Mesenteric fat pad (tissue), 1 donor: ENCODE measurements at places on chromosomes 5 and 9. TPM values are rescaled to one million over a fixed set of nuclear protein-coding genes. Genes with fewer than 3 reads are reported as not detected.

DNA sequence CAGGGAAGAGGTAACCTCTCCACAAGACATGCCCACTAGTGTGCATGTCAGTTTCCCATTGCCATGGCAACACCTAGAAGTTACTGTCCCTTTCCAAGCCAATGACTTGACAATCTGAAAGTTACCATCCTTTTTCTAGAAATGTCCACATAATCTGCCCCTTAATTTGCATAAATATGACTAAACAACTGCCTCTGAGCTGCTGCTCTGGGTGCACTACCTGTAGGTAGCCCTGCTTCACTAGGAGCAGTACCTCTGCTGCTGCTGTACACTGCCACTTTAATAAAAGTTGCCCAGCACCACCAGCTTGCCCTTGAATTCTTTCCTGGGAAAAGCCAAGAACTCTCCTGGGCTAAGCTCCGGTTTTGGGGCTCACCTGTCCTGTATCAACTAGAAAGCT lies 392.4 kb downstream of the NTRK2 start:
- no peak for DNase-seq

DNA sequence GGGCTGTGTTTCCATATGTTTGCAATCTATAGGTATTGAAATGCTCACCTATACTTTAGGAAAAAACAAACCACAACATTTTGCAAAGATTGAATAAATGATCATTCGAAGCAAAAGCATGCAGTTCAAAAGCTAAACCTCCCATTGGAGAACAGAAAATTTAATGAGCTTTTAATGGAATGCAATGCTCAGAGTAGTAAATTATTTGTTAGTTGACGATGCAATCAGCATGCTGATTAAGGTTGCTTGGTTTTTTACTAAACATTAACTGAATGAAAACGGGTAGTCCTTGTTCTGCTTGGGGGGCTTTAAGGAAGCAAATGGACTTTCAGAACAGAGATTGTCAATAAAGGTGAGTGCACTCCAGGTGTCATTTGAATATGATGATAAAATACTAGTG lies 123.3 kb upstream of the TMEM161B start:
- DNase-seq = no peak

- no peak for DNase-seq
Measured at GRCh38 chr9:19583890-19584289, 175.1 kb downstream of the ACER2 start.

- DNase-seq = no peak
Measured at GRCh38 chr5:50730336-50730735, 63.9 kb downstream of the PARP8 start.

- no peak for DNase-seq
Measured at GRCh38 chr9:71210326-71210725, 88.9 kb upstream of the TRPM3 start.

DNA sequence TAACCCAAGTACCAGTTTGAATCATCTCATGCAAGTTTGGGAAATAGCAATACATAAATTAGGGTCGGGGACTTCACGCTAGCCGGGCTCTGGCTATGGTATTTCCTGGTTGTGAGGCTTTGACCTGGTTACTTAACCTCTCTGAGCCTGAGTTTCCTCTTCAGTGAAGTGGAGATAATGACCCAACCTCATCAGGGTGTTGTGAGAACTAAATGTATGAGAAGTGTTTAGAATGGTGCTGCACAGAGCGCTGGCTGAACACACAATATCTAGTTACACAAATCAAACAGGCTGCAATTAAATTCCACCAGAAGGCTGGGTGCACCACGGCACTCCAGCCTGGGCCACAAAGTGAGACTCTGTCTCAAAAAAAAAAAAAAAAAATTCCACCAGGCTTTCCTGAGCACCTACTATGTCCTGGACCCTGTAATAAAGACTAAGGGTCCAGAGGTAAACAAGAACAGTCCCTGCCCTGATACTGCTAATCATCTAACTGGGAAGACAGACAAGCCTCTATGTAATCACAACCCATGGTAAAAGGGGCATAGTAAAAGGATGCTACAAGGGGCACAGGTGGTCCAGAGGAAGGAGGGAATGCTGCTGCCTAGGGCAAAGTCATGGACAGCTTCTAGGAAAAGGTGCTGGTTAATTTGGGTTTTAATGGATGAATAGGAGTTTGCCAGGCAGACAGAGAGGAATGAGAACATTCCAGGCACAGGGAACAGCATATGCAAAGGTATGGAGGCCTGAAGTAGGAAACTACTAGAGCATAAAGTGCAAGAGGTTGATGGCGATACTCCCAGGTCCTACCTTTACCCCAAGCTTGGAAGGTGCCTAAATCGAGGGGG lies 27.7 kb downstream of the DUSP1 start:
- no peak for DNase-seq

DNA sequence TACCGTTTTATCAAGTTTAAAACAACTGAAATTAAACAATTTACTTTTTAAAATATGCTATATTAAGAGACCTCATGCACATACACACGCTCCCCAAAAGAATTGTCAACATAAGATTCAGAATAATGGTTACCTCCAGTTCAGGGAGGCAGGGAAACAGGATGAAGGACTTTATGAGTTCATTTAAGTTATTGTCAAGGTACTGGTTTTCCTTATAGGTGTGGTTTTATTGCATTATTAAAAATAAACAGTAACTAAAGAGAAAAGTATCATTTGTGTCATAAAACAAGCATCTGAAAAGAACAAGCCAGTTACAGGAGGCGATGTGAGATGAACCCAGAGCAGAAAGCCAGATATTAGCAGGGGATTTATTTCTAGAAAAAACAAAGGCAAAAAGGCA lies 2376.7 kb downstream of the MAT2B start:
- DNase-seq = no peak

GRCh38 chr9:12640016-12640587 lies 53.1 kb upstream of the TYRP1 start:
- DNase-seq = no peak

GRCh38 chr5:15425766-15426165 lies 74.2 kb upstream of the FBXL7 start:
- no peak for DNase-seq

DNA sequence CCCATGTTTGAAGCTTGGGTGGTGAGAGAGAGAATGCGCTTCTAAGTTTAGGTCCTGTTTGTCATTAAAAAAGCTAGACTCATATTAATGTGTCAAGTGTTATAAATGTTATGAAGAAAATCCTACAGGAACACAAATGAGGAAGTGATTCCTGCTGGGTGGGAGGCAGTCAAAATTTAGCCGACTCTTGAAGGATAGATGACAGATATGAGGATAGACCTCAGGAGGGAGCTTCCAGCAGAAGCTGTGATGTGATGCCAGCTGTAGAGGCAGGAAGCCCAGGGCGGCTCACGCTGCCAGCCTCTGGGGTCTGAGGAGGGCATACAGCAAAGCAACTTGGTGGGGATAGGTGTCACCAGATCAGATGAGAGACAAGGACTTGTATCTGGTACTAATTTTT lies 74.7 kb upstream of the ADAMTS16 start:
- DNase-seq = no peak

DNA sequence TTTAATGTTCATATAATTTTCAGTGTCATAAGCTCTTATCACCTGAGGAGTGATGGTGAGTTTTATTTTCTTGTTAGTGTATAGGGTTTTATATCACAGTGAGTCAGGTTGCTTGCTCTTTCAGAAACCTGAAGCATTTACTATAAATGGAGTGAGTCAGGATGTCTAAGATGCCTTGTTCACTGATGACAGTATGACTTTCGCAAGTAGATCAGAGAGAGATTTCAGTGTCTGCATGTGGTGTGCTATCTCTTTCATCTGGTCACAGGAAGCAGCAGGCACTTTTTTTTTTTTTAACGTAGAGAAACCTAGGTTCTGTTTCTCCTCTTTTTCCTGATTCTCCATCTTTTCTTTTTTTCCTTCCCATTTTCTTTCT lies 237.1 kb downstream of the DMRTA1 start:
- no peak for DNase-seq

GRCh38 chr5:150672884-150673275 lies 11.8 kb downstream of the MYOZ3 start:
- no peak for DNase-seq

GRCh38 chr5:172110921-172111851 lies 76.8 kb downstream of the STK10 start:
- DNase-seq = no peak

- DNase-seq = no peak
Measured at GRCh38 chr5:109630093-109630492, 59.6 kb upstream of the MAN2A1 start.

DNA sequence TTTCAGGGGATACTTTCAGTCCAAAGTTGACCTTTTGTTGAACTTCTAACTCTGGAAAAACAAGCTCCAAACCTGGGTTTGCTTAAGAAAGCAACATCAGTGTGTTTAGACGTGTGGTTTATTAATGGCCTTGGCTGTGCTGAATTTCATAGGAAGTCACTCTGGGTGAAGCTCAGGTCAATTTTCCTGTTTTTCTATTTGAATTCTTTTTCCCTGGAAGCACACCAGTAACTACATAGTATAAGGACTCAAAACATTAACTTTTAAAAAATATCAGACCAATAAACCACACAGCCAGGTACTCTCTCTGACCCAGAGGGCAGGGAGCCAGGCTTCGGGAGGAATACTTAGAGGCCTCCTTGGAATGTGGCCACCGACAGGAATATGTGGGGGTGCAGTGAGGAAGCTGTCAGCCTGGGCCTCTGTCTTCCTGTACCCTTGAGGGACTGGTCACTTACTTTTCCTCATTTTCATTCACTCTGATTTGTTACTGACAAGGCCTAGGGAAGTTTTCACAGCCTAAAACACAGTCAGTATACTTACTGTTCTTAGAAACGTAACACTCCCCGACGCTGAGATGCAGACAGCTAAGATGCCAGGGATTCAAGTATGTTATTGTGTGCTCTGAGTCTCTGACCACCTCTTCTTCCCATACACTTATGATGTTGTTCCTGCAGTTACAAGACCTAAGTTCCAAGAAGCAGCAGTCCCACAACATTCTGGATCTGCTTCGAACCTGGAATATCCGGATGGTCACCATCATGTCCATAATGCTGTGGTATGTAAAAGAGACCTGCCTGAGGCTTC lies 18.9 kb downstream of the SLC22A5 start:
- no peak for DNase-seq

DNA sequence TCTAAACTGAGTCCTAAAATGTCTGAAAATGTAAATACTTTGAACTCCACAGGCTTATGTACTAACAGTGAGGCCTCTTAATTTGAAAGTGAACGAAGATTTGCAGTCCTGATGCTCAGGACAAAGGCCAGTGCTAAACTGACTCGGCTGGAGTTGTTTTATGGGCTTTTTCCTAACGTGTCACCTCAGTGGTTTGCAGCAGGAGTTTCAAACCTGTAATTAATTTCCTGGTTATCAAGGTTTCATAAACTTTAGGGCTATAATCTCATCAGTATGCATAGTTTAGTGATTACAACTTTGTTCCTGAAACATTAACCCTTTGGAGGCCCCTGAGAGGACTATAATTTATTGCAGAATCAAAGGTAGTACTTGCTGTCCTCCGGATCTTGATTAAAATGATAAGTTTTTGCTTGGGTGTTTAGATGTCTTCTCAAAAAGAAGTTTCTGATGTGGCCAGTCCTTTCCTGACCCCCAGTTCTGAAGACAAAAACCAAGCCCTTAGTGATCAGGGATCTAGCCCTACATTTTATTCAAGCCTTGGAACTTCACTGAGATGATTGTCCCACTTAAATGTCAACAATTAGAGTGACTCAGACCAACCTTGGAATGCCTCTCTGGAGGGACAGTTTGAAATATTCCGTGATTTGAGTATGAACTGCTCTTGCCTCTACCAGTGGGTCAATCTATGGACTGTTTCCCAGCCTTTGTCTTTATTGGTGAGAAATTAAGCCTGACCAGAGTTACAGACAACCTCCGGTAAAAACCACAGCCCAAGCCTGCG lies 11.1 kb upstream of the S100Z start:
- no peak for DNase-seq

- no peak for DNase-seq
Measured at GRCh38 chr5:12003680-12004079, 99.4 kb upstream of the CTNND2 start.

DNA sequence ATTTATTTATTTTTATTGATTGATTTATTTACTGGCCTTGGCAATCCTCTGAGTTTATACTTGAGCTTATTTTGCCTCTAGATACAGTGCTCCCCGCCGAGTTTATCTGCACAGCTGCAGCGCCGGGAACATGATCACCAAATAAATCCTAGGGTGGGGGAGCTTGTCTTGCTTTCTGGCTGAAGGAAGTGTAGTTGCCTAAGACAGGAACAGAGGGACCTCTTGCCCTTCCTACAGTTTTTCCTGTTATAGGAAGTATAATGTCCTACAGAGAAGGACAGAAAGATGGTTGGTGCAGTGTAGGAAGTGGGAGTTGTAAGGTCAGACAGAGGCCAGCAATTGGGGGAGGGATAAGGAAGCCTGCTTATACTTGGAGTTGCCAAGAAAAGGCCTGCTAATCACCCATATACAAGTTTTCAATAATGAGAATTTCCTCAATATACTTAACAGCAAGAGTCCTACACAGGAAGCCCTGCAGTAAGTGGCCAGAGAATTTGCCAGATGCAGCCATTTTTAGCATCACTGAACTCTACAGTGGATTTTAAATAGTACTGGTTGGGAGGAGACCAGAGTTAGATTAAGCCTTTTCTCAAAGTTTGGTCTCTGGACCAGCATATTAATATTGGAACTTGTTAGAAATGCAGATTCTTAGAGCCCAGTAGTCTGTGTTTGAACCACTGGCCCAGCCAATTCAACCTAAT lies 7.7 kb downstream of the AOPEP start:
- no peak for DNase-seq

DNA sequence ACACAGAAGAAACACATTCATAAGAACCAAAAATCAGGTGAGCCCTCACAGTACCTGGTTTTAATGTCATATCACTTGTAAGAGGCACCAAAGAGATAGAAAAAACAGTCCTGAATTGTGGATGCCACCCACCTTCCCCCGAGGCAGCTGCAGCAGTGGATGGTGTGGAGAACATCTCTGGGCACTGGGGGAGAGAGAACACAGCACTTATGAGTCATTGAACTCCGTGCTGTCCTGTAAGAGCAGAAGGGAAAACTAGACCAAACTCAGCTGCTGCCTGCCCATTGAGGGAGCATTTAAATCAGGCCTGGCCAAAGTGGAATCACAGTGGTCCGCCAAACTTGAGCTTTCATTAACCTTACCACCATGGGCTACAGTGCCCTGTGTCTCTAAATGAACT lies 296.2 kb downstream of the SPATA31D1 start:
- no peak for DNase-seq

DNA sequence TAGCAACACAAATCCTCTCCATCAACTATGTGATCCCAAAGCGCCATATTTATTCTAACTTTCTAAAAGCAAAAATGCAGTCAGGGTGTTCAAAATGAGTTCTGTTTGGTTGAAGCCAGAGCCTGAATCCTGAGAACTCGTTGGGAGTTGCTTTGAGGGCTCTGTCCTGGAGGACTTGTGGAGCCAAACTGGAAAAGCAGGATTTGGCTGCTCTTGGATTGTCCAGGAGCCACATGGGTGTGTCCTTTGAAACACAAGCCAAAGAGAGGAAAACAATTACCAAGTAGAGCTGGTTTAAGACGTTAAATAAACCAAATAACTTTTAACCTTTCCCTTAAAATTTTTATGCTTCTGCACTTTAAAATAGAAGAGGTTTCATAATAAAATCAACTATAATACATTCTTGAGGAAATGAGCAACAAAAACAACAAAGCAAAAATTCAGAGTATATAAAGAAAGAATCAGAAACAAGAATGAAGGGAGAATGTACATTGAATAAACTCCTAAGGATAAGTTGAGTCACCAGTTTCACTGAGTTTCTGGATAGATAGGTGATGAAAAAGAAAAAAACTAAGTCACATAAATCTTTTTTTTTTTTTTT lies 13.5 kb downstream of the C5orf46 start:
- no peak for DNase-seq

Gene CENPP
- total RNA-seq = 4.0 TPM

Gene VAV2
- 19.3 TPM for total RNA-seq

Gene SLC2A6
- total RNA-seq = 3.9 TPM

Gene PCDHB5
- total RNA-seq = 1.5 TPM

Gene OTP
- total RNA-seq = not detected

Gene RNF183
- not detected for total RNA-seq
